ENCODE measurements at places on chromosomes 7 and 10.

DNA sequence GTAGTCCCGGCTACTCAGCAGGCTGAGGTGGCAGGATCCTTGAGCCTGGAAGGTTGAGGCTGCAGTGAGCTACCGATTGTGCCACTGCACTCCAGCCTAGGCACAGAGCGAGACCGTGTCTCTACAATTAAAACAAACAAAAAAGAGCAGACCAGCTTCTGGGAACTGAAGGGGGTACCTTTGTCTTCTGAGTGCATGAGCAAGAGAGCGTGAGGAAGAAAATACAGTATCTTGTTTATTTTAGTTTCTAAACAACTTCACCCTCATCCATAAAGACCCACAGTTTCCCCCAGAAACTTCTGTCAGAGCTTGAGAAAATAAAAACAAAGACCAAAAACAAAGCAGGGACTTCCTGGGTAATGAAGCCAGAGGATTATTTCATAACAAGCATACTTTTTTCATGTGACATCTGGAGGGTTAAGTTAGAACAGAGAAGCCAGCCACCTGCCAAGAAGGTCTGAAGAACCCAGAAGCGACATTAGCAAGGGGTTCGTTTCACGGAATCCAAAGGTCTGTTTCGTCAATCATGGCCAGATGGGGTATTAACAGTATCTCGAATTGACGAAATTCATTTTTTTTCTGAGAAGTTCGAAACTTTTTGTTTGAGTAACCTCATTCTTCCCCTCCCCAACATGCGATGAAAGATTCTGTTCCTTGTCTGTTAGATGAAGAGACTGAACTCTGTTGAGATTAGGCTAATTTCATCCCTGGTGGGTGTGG is 10.2 kb upstream of the IL2RA start:
- no peak for DNase-seq

- DNase-seq = no peak
These were observed 798.0 kb upstream of the AUTS2 start for GRCh38 chr7:68800316-68800715.

GRCh38 chr10:42734536-42734935 is 48.1 kb upstream of the BMS1 start:
- DNase-seq = no peak

DNA sequence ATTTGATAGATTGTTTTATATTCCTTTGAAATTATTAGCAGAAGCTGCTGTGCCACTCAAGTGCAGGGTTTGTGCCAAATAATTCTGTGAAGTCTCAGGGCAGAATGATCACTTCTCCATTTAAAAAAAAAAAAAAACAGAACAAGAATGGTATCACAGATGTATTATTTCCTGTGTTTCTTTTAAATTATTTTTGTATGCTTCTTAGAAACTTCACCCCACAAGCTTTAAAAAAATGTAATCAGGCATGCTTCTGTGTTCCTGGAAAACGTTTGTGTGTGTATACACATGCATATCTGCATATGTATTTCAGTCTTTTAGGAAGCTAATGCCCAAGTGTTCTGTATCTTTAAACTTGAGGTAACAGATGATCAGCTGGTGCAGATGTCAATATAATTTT is 6.3 kb upstream of the CD36 start:
- DNase-seq = no peak

Data from DMS79 (cell line).